NCI-H1105 (cell line): ENCODE measurements at places on chromosomes 5 and 9.

- DNase-seq: no peak
Observed at GRCh38 chr5:126506079-126506478, 82.9 kb downstream of the GRAMD2B start.

- no peak for DNase-seq
Observed at GRCh38 chr5:127999909-128000308, 83.7 kb upstream of the SLC12A2 start.

DNA sequence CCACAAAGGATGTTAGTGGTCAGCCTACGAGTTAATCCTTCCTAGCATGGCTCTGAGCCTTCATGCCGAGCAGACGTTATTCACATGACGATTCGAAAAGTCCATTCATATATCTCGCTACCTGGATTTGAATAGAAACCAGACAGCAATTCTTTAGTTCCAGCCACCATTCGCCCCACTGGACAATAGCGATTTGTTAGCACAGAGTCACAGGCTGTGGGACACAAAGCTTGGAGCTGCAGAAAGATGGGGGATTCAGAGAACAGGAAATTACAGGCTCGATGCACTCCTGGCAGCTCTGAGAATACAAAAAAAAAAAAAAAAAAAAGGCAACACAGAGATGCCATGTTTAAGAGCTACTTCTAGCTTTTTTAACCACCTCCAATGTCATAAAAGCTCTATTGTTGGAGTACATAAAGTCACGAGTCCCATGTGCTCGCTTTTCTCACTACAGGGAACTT, 110.7 kb downstream of the NR6A1 start:
- DNase-seq: no peak

DNA sequence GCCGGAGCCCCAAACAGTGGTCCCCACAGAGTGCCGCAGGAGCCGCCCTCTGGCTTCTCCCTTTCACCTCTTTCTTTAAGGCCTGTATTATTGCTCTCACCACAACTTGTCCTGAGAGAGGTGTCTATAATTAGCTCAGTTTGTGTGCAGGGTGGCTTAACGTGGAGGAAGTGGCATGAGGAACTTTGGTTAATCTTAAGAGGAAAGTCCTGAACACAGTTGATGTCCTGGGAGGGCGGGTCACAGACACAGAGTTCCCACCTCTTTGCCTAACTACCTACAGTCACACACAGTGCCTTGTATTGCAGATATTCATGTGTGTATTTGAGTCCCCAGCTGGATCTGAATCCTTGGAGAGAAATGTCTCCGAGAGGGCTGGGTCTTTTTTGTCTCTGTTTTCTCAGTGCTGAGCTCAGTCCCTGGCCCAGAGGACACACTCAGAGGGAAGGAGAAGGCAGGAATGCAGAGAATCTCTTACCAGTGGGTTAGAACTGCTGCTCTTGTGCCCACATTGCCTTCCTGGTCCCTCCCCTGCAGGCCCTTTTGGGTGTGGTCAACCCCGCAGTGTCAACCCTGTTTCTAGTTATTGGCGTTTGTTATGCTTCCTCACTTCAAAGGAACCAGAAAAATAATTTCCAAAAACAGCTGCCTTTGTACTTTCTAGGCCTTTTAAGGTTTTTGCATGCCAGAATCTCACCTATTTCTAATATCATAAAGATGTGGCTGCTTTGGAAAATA, 392.5 kb downstream of the KDM4C start:
- no peak for DNase-seq

DNA sequence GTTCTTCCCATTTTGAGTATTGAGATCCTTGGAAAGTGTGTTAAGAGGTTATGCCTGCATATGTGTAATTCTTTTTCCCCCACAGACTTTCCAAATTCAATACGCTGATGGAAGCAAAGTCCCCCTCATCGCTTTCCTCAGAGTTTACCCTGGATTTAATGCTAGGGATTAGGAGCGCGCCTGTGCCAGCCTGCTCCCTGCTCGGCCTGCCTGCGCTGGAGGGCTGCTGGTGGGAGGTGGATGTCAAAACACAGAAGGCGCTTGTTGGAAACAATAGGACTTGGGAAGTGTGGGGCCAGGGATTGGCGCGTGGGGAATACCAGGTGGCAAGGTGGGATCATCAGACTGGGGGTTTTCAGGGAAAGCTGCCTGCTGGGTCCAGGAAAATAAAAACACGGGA, 39.8 kb upstream of the PTCH1 start:
- no peak for DNase-seq

- no peak for DNase-seq
Observed at GRCh38 chr5:439636-440035, 3.3 kb upstream of the EXOC3 start.
